ENCODE measurements at places on chromosomes 1 and 21. TPM values are rescaled to one million over a fixed set of nuclear protein-coding genes. Genes with fewer than 3 reads are reported as not detected.

DNA sequence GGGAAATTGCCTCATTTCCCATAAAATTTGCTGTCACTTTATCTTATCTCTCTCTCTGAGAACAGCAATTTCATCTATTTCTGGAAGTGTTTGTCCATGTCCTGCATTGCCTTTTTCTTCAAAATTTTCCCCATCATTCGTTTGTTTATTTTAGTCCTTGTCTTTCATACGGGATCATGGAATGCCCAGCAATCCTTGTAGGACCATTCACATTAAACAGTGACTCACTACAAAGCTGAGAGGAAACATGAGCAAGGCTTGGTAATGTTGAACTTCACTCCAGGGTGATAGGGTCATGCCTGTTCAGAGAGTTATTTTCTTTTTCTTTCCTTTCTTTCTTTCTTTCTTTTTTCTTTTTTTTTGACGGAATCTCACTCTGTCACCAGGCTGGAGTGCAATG lies 32.2 kb upstream of the HNRNPU start:
- DNase-seq, result no peak

DNA sequence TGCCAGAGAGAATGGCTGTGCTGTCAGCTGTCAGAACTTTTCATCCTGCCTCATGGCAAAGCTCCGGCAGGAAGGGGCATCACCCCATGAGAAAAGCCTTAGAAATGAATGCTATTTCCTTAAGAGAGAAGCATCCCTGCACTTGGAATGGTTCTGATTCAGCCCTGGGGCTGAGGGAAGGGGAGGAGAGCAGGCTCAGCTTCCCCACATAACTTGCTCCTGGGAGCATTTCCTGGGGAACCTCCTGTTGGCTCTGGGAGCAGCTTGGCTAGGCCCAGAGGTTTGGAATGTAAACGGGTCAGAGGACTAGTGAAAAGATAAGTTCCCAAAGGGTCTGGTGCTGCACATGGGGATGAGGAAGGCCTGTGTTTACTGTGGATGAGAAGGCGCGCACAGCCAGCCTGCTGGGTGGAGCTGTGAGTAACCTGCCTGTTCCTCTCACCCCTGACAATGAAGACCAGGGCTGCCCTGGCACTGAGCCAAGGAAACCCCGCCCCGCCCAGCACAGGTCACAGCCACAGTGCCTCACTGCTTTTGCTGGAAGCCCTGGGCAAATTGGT lies 5.0 kb downstream of the PRELP start:
- no peak for DNase-seq

Gene GPR3
- total RNA-seq, result 3.2 TPM

Gene ZNF648
- not detected for total RNA-seq

DNA sequence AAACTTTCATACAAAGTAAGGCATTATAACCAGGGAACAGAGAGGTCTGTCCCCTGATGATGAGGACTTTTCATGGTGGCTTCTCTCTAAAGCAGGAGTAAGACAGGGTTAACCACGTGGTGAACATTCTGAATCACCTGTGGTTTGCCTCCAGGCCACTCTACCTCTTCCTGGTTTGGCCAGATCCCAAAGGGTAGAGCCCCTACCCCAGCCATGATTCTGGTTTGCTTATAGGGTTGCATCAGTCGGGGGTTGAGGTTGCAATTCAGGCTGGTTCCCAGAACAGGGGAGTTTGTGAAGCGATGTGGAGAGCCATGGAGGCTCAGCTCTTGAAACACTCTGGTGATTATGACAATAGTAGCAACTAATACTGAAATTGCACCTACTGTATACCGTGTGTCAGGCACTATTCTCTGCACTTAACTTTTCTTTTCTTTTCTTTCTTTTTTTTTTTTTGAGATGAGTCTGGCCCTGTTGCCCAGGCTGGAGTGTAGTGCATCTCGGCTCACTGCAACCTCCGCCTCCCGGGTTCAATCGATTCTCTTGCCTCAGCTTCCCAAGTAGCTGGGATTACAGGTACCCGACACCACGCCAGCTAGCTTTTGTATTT lies 8.3 kb downstream of the CNR2 start:
- DNase-seq, result peak; percentile 17

GRCh38 chr1:18922848-18923755 lies 20.7 kb upstream of the ALDH4A1 start:
- no peak for DNase-seq

GRCh38 chr1:50977575-50978143 lies 7.6 kb downstream of the CDKN2C start:
- DNase-seq, result no peak

DNA sequence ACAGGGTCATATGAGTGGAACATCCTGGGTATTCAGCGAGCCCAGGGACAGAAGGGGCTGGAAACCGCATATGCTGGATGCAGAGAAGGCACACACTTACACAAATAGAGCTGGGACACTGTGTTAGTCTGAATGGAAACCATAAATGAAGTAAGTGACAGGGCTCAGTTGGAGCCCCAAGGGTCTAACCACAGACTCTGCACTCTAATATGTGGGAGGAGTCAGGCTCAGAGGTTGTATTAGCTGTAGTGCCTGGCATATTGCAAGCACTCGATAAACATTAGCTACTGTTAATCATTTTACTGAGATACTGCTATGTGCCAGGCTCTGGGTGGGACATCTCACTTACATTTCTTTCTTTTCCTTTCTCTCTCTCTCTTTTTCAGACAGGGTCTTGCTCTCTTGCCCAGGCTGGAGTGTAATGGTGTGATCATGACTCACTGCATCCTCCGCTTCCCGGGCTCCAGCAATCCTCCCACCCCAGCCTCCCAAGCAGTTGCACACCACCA lies 6.5 kb upstream of the OLIG1 start:
- DNase-seq, result no peak

Gene LDLRAD1
- not detected for total RNA-seq

DNA sequence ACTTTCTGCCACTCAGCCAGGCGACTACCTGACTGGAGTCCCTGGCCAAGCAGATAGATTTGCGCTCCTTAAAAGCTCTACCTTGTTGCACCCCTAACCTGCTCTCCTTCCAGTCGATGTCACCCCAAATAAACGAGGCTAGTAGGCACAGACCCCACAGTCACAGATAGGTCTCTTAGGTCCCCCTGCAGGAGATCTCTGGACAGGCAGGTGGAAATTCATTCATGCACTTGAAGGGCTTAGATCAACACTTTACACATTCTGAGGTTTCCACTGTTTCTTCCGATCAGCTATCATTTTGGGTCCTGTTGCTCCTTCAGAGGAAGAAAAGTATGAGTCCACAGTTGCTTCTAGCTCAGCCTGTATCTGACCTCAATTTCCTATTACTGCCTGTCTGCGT lies 272.6 kb upstream of the FMN2 start:
- no peak for DNase-seq

Gene SLFNL1
- total RNA-seq, result not detected

DNA sequence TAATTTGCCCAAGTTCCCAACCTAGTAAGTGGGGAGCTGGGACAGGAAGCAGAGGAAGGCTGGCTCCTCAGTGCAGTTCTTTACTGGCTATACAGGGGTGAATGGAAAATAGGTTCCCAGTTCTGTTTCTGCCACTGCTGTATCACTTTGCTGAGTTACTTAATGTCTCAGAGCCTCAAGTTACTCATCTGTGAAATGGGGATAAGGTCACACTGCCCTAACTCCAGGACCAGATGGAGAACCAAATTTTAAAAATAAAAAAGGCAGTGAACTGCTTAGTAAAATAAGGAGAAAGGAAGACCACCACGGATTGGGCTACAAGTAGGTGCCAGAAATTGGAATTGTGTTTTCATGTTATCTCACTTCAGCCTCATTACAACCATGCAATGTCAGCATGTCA lies 147.8 kb downstream of the OMA1 start:
- DNase-seq, result no peak

- no peak for DNase-seq
Observed at GRCh38 chr1:21090463-21090862, 86.2 kb downstream of the EIF4G3 start.

- DNase-seq, result no peak
Observed at GRCh38 chr1:44507490-44508396, 102.7 kb downstream of the RNF220 start.

Gene CTSK
- total RNA-seq, result 1.8 TPM

All from activated T-helper 1 cell treated with anti-CD3 and anti-CD28 coated beads, Interleukin-12 subunit alpha, Interleukin-12 subunit beta, Interleukin-2, Interleukin-4 antibody, amounts not matched to agents 30 ng/mL and 10 ng/mL and 1 ng/mL, durations not matched to agents 14 hours and 24 hours and 36 hours (primary cell).